ENCODE measurements at places on chromosomes 5 and 9. TPM values are rescaled to one million over a fixed set of nuclear protein-coding genes. Genes with fewer than 3 reads are reported as not detected.

DNA sequence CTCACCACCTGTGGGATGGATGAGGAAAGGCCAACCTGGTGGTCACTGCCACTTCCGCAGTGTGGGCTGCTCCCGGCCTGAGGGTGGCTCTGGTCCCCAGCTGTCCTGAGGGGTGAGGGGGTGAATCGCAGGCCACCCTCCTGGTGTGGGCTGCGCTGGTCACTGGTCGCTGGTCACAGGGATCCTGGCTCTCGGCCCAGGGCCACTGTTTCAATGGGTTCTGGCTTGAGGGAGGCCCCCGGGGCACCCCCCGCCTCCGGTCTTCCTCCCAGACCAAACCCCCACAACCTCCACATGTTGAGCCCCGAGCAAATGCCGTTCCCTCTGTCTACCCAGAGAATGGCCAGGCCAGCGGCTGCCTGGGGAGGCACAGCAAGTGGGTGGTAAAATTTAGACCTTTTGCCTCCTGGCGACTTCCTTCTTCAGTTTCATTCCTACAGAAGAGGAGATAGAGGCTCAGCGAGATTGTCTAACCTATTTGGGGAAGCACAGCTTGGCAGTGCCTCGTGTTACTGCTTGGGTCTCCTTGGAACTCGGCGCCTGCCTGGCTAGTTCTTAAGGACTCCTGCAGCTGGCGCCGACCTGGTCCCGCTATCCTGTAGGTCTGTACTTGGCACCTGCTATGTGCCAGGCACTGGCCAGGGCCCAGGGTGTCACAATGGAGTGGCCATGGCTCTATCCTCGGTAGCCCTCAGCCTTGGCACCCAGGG, 48.2 kb downstream of the RXRA start:
- no peak overlapping the region for H3K27ac ChIP-seq
- H3K36me3 ChIP-seq: no peaks in the 10 kb centered on the region
- H3K4me3 ChIP-seq: no peak overlapping the region
- DNase-seq: no peak
- no peaks in the 10 kb centered on the region for H3K4me1 ChIP-seq

Gene TAF11L8
- not detected for total RNA-seq

GRCh38 chr5:77971776-77972468, 195.8 kb upstream of the TBCA start:
- no peak for DNase-seq
- H3K27ac ChIP-seq: no peak overlapping the region
- no peaks in the 10 kb centered on the region for H3K36me3 ChIP-seq
- H3K27me3 ChIP-seq: no peaks in the 10 kb centered on the region
- H3K4me3 ChIP-seq: peak overlapping the region; percentile 61
- peaks cover 8% of the 10 kb centered on the region for H3K4me1 ChIP-seq

GRCh38 chr5:39648085-39648847, 223.5 kb upstream of the DAB2 start:
- H3K4me3 ChIP-seq: no peak overlapping the region
- no peaks in the 10 kb centered on the region for H3K27me3 ChIP-seq
- no peak overlapping the region for H3K27ac ChIP-seq
- DNase-seq: no peak
- H3K4me1 ChIP-seq: no peaks in the 10 kb centered on the region

DNA sequence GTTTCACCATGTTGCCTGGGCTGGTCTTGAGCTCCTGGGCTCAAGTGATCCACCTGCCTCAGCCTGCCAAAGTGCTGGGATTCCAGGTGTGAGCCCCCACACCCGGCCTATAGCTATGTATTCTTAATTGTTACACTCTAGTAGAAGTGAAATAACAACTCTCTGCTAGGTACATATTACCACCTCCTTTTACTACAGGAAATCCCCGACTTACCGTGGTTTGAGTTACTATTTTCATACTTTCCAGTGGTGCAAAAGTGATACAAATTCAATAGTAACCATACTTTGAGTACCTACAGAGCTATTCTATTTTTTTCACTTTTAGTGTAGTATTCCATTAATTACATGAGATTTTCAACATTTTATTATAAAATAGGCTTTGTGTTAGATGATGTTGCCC, 719 bp downstream of the ARL14EPL start:
- H3K27me3 ChIP-seq: no peaks in the 10 kb centered on the region
- no peak overlapping the region for H3K27ac ChIP-seq
- no peaks in the 10 kb centered on the region for H3K36me3 ChIP-seq
- no peak for DNase-seq
- H3K4me1 ChIP-seq: peaks cover 13% of the 10 kb centered on the region

DNA sequence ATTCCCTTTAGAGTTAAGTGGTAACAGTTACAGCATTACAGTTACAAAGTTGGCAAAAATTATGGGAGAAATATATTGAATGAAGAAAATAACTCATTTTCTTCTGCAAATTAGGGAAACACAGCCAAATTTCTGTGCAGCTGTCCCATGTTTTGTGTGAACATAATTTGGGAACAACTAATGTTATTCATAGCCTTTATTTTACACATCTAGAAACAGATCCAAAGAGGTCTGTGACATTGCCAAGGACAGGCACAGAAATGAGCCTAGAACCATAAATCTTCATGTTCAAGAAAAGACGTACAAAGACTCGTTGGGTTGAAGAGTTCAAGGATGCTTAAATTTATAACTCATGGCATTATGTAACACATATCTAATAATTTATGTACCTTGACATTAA, 114.1 kb upstream of the TXNDC8 start:
- no peak overlapping the region for H3K4me3 ChIP-seq
- no peak overlapping the region for H3K27ac ChIP-seq
- H3K36me3 ChIP-seq: no peaks in the 10 kb centered on the region
- H3K27me3 ChIP-seq: no peaks in the 10 kb centered on the region
- DNase-seq: no peak

Gene VDAC1
- 323 TPM for total RNA-seq

Gene IFNA5
- total RNA-seq: not detected
